Activated CD4-positive, alpha-beta T cell treated with anti-CD3 and anti-CD28 coated beads, Interleukin-10, Interleukin-2, amounts not matched to agents 100 ng/mL and 50 ng/mL, durations not matched to agents 16 hours and 8 hours (primary cell): ENCODE measurements at places on chromosomes 2 and 18.

DNA sequence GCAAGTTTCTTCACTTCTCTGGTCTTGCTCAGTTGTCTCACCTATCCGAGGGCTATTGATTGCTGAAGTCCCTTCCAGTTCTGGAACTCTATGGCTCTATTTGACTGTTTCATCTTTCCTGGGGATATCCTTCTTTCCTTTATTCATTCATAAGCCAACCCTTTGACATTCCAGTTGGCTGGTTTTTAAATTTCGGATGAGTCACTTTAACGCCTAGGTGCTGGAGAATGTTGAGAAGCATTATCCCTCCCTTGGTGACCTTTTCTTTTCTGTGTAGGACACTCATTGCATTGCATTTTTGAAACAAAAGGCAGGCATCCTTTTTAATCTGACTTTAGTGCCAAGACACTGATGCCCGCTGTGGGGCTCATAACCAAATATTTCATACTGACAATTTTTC, 307.1 kb downstream of the TSN start:
- DNase-seq: no peak

GRCh38 chr18:61569176-61569892, 236.1 kb downstream of the CDH20 start:
- no peak for DNase-seq

- DNase-seq: no peak
These were observed 45.8 kb upstream of the EML6 start for GRCh38 chr2:54677476-54678265.

GRCh38 chr2:69139778-69140670, 127.0 kb downstream of the ANTXR1 start:
- no peak for DNase-seq

GRCh38 chr18:46767217-46767616, 10.4 kb upstream of the ST8SIA5 start:
- DNase-seq: no peak

DNA sequence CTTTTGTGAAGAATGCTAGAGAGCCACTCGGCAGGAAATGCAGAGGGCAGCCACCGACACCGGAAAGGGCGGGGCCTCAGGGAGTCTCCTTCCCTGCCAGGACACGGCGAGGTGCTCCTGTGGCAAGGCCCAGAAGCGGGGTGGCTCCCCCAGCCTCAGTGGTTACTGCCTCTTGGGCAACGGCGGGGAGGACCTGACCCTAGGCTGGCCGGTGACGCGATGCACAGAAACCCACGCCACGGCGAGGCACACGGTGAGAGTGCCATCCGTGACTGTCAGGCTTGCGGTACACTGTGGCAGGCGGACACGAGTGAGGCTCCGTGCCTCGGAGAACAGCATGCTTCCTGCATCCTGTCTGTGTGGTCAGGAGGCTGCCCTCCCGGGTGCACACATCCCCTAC, 47.8 kb downstream of the ZAP70 start:
- peak; percentile 55 for DNase-seq

DNA sequence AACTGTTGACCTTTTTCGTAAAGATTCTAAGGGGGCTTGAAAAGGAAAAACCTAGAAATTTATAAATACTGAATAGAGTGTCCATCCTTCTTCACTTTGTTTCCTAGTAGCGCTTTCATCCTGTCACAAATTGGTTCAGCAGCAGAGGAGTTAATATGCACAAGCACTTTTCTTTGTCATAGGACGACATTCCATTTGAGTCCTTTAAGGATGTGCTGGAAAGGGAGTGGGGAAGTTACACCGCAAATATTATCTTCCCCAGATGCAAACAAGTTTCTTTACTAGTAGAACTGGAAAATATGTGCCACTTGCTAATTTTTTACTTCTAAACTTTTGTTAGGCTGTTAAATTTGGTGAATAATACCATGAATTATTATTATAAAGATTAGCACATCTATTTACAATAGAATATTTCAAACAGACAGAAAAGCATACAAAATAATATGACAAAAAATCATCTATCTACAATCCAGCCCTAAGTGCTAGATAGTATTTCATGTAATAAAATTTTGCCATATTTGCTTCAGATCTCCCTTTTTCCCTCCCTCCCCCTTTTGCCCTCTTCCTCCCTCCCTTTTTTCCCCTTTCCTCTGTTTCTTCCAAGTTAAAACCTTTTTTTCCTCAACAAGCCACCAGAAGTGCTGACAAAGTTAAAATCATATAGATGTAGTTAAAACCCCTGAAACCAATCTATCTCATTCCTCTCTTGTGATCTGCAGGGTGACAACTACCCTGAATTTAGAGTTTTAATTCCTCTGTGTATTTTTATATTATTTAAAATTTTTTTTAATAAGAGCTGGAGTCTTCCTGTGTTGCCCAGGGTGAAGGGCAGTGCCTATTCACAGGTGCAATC, 50.5 kb upstream of the MAP4K3 start:
- no peak for DNase-seq

DNA sequence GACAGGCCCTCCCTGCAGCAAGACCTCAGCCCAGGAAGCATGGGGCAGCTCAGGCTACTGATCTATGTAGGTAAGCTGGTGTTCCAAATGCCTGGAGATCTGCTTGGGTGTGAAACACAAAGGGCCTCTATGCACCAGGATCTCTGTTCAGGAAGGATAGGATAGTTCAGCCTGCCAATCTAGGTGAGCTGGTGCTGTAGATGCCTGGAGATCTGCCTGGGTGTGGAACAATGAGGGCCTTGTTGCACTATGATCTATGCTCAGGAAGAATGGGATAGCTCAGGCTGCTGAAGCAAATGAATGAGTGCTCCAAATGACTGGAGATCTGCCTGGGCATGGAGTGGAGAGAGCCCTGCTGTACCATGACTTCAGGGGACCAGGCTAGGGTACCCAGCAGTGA, 48.9 kb upstream of the MYL1 start:
- no peak for DNase-seq

DNA sequence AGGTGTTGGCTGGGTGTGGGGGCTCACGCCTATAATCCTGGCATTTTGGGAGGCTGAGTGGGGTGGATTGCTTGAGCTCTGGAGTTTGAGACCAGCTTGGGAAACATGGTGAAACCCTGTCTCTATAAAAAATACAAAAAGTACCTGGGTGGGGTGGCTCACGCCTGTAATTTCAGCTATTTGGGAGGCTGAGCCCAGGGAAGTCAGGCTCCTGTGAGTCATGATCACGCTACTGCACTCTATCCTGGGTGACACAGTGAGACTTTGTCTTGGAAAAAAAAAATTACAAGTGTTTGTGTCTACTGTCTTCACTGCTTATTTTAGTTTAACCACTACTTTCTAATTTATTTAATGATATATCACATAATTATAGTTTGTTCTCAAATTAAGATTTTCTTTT, 62.7 kb upstream of the DOCK10 start:
- DNase-seq: no peak

- DNase-seq: no peak
These were observed 6.4 kb upstream of the ITPRIPL1 start for GRCh38 chr2:96318723-96319122.

DNA sequence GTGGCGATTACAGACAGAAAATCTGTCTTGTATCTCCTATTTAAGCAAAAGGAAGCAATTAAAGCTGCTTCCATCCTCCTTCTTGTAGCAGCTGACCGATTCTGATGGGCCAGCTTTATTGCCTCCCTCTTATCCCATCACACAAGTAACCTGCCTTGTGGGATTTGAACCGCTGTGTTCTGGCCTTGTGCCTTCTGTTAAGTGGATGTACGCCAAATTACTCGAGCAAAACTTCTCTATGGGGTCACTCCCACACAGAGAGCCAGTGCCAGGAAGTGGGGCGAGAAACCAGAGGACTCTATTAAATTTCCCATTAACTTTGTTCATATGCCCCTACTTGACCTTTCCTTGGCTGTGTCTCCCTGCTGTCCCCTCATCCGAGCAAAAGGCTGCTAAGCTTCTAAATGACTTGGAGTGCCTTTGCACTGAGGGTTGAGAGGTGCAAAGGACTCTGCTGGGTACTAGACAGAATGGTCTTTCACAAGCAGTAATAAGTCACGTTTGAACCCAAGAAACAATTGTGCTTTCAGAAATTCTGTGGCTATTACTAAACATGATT, 672.5 kb downstream of the MBD2 start:
- no peak for DNase-seq

GRCh38 chr2:126534478-126534877, 121.5 kb upstream of the GYPC start:
- DNase-seq: no peak

DNA sequence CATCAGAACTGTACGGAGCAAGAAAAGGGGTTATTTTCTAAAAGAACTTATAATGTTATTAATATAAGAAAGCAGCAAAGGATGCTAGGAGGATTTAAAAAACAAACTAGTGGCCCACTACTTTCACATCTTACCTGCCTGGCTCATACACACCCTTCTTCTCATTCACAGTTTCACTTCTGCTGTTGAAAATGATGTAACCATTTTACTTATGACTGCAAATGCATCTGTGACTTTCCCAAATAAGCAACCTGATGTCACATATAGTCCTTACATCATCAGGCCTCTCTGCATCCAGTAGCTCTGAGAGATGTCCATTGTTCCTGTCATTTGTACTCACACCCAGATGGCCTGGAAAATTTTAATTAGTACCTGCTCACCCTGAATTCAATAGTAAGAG, 101.8 kb upstream of the MYO3B start:
- no peak for DNase-seq

- no peak for DNase-seq
These were observed 1175.1 kb upstream of the ACVR2A start for GRCh38 chr2:146669735-146670134.

- DNase-seq: peak; percentile 71
These were observed 5.4 kb downstream of the MARS2 start for GRCh38 chr2:197710424-197711042.

DNA sequence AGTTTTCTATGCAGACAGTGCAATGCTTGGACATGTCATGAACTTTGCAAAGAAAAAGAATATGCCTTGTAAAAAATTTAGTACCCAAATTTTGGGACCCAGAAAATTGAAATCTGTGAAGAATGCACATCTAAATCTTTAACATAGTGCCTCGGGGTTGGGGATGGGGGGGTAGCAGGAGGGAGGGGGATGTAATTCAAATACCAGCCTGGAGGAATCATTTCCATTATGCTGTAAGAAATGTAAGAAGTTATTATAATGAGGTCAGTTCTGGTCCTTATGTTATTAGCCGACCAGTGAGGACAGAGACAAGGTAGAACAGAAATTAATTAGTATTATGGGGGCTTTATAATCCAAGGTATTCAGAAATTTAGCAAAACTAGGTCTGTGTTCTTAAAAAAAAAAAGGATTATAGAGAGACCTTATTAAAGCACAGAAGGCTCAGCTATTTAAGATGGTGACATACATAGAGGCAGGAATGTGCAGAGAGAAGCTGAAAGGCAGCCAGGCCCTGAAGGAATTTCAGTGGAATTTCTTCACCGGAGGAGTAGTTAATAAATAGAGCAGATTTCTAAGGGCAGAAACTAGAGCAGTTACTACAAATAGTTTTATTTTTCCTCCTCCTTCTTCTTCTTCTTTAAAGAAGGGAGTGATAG, 89.0 kb upstream of the RBMS1 start:
- no peak for DNase-seq

GRCh38 chr2:45180033-45180746, 170.9 kb upstream of the SIX2 start:
- no peak for DNase-seq

DNA sequence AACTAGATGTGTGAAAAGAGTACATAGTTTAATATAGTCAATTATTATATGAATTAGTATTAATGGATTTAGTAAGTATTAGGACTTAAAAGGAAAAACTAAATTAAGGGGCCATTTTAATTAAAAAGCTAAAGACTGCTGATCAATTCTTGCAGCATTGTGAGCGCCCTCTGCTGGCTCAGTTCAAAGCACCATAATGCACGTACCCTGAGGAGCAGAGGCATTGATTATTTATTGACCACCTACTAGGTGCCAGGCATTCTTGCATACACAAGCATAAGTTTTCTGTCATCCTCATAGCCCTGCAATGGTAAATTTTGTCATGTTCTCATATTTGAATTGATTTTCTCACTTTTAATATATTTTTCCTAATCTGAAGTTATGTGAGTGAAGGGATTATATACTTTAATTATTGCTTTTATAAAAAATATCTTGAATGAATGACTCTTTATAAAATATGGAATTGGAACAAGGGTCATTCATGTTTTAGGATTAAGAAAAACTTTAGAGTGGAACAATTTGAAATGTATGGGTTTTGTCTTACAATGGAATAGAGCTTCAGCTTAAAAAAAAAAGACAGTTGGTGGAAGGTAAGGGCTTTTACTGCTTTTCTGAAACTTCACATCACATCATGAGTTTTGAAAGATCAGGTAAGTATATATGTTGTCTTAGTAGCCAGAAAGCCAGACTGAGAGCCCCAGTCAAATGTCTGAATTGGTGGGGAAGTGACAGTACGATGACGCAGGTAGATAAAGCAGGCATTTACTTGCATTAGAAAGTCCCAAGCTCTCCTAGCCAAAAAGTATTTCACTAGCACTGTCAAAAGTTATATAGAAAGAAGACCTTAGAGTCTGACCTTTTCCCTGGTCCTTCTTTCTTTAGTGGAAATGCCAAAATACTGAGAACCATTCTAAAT, 9.7 kb downstream of the ITGA4 start:
- peak; percentile 77 for DNase-seq

DNA sequence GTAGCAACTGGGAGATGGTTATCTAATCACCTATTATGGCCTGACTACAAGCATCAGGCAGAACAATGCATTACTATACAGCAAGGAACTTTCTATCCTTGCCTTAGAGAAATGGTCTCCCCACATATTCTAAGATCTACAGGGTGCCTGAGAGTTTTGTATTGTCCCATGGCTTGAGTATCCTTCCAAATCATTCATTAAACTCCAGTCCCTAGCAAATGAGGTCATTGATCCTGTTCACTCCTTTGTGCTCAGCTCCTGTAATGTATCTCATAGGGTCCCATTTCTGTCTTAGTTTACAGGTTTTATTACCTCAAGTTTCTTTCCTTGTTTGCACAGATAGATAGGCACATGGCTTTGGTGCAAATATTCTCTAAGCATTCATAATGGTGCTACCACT, 9.0 kb downstream of the HNMT start:
- no peak for DNase-seq

GRCh38 chr2:165054652-165055051, 99.3 kb upstream of the SLC38A11 start:
- no peak for DNase-seq

- no peak for DNase-seq
These were observed 276.3 kb downstream of the AFF3 start for GRCh38 chr2:99865818-99866676.
